ENCODE measurements at places on chromosomes 2 and 18.

DNA sequence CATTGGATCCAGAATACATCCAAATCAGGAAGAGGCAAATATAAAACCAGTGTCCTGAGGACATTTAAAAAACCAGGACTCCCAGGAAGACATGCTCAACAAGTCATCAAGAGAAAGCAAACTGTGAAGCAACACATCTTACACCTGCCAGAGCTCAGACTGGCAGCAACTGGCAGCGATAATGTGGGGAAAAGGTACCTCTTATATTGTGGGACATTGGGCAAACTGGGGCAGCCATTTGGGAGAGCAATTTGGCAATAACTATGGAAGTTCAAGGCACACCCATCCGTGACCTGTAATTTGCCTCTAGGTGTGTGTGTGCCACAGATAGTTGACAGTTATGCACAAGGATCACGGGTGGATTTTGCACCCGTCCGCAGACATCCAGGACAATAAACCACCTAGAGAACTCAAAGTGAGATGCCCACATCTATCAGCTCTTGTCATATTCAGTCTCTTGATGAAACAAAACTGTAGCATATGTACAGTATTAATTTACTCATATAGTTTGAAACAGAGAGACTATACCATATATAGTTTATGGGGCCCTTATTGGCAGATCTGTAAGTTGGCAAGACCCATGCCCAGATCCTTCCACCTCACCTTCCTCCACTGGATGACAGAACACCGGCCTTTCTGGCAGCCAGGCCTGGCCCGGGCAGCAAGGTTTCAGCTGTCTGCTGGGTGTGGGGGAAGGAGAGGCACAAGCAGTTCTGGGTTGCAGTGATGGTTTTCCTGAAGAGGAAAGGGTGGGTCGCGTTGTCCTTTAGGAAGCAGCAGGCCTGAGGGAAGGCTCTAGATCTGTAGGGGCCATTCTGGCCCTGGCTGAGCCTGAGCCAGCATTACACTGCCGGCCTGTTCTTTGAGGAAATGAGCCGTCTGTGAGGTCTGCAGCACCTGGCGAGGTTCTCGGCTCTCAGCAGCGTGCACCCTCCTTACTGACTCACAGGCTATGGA lies 18.8 kb downstream of the HJURP start:
- no peak for DNase-seq

DNA sequence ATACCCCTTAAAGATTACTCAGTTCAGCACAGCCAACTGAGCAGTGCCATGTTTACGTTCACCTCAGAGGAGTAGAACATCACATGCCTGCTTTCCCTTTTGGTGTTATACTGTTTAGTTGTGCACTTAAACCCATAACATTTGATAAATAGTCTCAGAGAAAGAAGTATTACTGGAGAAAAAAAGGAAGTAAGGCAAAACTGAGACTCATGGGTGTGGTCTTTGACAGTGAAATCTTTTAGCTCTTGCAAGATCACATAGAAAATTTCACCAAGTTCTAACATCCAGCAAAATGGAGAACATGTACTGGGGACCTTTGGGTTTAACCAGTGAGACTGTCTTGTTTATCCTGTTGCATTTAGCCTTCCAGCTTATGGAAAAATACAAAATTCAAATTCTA lies 5.6 kb downstream of the TANK start:
- DNase-seq, result no peak

GRCh38 chr2:119736021-119736420 lies 23.7 kb upstream of the PTPN4 start:
- no peak for DNase-seq

DNA sequence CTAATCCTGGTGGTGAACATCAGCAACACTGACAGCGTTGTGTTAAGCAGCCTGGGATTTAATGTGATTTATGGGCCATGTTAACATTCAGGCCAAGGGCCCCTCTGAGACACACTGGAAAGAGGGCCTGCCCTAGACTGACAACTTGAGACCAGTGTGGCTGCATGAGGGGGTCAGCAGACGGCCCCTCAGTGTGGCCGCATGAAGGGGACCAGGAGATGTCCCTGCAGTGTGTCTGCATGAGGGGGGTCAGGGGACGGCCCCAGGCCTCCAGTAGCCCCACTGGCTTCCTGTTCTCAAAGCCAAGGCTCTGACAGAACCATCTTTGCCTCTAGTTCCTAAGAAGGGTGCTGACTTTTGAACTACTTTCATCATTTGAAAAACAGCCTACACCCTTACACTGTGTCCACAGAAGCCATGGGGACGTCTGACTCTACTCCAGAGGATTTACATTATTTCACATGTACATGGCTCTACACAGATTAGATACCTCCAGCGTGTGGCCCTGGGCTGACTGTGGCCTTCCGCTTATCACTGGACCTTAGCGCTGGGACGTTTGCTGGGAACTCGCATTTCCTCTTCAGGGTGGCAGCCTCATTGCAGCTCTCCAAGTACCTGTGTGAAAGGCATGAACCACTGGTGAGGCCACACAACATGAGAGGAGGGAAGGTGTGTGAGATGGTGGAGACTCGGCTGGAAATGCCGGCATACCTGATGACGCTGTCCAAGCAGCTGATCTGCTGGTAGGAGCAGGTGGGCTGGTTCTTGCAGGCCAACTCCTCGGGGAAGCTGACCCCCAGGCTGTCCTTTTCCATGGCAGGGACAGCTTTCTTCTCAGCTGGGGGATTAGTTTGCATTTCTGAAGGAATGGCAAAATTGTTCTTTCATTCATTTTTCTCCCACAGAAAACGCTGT lies 18.2 kb upstream of the HES6 start:
- no peak for DNase-seq

GRCh38 chr18:6721755-6722154 lies 7.8 kb upstream of the ARHGAP28 start:
- DNase-seq, result no peak

- DNase-seq, result no peak
Observed at GRCh38 chr2:190267302-190267701, 52.3 kb downstream of the HIBCH start.

DNA sequence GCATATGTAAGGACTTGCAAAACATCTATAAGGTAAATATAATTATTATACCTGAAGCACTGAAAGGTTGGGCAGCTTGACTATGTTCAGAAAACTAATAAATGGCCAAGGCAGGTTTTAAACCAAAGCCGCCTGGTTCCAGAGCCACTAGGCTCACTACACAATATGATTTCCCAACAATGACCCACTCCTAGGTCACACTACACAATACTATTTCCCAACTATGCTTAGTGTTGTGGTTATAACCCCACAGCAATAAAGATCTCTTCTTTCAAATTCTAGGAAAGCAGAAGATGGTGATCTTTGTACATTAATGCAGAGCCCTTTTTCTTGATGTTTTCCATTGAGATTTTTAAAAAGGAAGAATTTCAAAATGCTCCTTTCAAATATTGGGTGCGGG lies 180.4 kb downstream of the CYRIA start:
- no peak for DNase-seq

DNA sequence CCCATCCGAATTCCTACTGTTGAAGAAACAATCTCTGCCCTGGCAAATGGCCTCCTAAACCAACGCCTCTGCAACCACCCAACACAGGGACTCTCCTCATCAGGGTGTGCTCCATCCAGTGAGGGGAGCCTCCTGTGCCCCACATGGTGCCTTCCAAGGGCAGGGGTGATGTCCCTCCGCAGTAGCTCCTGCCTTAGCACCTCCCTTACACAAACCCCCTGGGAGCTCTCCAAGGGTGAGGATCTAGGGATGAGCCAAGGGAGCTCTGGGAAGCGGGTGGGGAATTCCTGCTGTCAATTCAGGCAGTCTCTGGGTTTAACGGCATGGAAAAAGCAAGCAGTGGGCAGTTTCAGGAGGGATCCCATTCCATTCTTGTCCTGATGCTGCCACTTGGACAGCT lies 3.8 kb downstream of the GALNT14 start:
- DNase-seq, result no peak

GRCh38 chr2:165655661-165656060 lies 138.4 kb downstream of the GALNT3 start:
- no peak for DNase-seq
